ENCODE measurements at places on chromosomes 7 and 10.

DNA sequence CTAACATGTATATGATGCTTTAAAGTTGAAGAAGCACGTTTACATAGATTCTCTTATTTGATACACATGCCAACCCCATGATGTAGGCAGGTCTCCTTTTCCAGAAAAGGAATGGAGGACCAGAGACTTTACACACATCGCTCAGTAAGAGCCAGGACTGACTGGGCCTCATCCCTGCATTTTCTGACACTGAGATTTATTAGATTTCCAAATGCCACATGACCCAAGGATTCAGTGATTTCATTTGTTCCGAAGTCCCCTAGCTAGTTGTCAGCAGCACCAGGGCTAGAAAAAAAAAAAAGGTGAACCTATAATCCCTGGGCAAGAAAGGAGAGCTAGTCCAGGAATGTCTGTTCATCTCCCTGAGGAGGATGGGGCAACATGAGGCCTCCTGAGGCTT lies 143.3 kb upstream of the AGK start:
- no peak for DNase-seq

DNA sequence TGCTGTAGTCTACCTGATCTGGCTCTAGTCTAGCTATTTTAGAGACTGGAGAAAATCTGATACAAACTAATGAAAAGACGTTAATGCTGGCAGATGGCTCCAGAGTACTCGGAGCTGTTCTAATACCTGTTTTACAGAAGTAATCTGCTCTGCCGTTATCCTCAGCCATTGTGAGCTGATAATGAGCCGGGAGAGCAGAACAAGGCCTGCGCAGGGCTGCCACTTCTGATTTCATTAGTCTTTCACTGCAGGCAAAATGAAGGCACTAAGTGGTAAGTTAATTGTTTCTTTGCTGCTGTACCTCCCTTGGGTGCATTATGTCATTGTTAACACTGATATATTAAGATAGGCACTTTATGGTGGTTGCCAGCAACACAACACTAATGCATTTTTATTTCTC lies 456.4 kb upstream of the PFKP start:
- DNase-seq: no peak

- no peak for DNase-seq
Measured at GRCh38 chr7:29611941-29612544, 48.4 kb downstream of the PRR15 start.

- no peak for DNase-seq
Measured at GRCh38 chr7:82713506-82713905, 269.9 kb upstream of the CACNA2D1 start.

DNA sequence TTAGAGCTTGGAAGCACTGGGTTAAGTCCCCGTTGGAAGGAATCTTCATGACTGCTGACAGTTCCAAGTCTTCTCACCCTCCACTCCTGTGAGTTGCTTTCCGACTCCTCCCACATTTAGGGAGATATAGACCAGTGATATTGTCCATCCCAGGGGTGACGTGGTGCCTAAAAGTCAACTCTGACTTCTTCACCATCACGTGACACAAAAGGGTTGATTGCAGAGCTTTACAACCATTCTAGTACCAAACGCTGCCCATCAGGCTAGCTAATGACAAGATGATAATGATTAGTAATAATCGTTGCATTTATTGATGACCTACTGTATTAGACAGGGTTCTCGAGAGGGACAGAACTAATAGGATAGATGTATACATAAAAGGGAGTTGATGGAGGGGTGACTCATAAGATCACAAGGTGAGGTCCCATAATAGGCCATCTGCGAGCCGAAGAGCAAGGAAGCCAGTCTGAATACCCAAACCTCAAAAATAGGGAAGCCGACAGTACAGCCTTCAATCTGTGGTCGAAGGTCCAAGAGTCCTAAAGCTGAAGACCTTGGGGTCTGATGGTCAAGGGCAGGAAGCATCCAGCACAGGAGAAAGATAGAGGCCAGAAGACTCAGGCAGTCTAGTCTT lies 85.3 kb upstream of the CARD11 start:
- DNase-seq: no peak

- no peak for DNase-seq
Measured at GRCh38 chr7:115630049-115630448, 400.5 kb downstream of the TFEC start.

GRCh38 chr7:55374213-55374612 lies 9.1 kb downstream of the LANCL2 start:
- DNase-seq: no peak

GRCh38 chr7:41869596-41869995 lies 166.7 kb upstream of the INHBA start:
- no peak for DNase-seq

GRCh38 chr10:118725886-118726500 lies 28.8 kb downstream of the CACUL1 start:
- no peak for DNase-seq

- no peak for DNase-seq
Measured at GRCh38 chr10:130259380-130259779, 123.2 kb downstream of the GLRX3 start.

DNA sequence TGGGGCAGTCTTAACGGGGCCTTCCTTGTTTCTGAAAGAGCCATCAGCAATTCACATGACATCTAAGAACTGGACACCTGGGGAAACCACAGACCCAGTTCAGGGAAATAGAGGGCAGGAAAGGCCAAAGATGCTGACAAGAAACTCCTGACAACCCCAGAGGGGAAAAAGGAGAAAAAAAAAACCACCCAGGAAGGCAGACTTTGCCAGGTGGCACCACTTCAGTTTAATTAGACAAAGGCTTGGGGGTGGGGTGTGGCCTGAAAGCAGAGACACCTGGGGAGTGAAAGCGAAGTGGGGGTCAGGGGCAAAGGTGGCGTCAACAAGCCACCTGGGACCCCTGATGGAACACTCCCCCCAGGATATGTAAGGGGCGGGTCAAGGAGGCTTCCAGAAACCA lies 53.6 kb downstream of the RAB11FIP2 start:
- DNase-seq: no peak

DNA sequence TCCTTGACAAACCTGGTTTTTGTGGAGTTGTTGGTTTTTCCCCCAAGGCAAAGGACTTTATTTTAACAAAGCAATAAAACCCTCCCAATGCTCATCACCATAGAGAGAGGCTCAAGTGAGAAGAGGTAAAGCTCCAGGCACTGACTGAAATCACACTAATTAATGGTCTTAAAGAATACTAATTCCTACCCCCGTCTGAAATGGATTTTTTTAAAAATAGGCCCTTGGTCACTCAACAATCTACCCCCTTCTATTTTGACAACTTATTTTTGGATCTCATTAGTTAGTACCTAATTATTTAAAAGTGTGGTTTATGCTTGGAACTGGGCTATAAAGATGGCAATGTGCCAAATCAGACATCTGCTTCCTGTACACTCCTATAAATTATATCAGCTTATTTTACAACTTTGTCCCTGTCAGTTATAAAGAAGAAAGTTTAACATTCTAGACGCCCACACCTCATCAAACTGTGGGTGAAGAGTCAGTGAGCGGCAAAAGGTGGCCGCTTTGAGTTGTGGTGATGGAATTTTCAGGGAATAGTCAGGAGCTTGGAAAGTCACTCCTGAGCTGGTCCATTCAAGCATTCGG lies 10.6 kb downstream of the GLI3 start:
- DNase-seq: no peak

GRCh38 chr10:47401874-47402640 lies 18.0 kb upstream of the ZNF488 start:
- no peak for DNase-seq

GRCh38 chr10:3972460-3973301 lies 187.7 kb upstream of the KLF6 start:
- DNase-seq: no peak

- no peak for DNase-seq
Measured at GRCh38 chr7:93407239-93407638, 167.3 kb downstream of the CALCR start.

- no peak for DNase-seq
Measured at GRCh38 chr10:23461557-23461956, 22.7 kb downstream of the OTUD1 start.

- no peak for DNase-seq
Measured at GRCh38 chr7:119046068-119046467, 821.6 kb downstream of the ANKRD7 start.

- DNase-seq: no peak
Measured at GRCh38 chr10:126569513-126570244, 100.8 kb downstream of the C10orf90 start.

- no peak for DNase-seq
Measured at GRCh38 chr7:366161-366803, 76.3 kb downstream of the FOXL3 start.

DNA sequence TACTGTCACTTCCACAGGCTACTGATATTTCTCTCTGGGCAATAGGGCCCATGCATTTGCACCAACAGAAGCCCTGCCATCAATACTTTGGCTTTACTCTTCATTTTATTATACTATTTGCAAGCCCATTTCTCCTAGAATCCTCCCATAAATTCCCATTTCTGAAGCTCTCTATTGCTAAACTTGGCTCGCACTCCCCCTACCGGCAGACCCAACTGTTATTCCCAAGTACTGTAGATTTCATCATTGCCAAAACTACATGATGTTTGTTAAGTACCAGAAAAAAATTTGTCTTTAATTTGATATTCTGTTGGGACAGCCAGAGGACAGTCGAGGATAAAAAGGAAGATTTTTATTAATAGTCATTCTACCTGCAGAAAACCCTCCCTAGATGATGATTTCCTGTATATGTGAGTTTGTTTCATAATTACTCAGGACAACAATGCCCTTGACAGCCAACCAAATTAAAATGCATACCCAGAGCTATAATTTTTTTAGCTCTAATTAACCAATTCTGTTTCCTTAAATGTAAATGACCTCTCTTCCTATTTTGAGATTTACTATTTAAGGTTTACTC lies 298.6 kb downstream of the REEP3 start:
- DNase-seq: peak; percentile 41

DNA sequence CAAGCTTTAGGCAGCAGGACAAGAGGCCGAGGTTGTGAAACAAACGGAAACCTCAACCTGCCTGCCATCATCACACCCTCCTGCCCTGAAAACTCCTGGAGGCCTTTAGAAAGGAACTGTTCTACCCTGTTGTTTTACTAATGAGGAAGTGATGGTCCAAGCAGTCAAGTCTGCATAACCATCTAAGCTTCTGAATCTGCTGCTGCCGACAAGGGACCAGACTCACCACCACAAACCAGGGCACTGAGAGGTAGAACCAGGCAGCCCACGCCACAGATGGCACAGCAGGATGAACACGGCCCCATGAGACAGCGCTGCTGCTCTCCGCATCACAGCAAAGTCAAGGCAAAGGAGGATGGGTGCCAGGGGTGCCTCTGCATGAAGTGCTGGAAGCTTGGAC lies 209.4 kb downstream of the CELF2 start:
- no peak for DNase-seq

DNA sequence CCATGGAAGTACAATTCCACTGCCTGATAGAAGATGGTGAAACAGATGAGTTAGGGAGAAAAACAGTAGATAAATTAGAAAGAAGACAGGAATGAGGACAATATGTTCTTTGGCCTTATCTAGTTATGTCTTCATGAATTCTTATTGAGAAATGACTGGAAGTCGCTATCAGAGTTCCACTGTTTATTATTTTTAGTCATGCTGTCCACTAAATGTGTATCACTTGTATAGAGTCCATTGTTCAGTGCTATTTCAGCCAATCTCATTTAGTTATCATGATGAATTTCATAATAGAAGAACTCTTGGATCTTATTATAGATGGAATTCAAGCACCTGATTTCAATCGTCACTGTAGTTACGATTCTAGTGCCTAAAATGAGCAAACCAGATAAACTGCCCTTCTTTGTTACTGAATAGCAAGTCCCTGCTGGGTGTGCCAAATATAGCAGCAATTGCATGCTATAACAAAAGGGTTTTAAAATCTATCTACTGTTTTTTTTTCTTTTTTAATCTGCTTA lies 177.7 kb upstream of the COL1A2 start:
- DNase-seq: no peak

DNA sequence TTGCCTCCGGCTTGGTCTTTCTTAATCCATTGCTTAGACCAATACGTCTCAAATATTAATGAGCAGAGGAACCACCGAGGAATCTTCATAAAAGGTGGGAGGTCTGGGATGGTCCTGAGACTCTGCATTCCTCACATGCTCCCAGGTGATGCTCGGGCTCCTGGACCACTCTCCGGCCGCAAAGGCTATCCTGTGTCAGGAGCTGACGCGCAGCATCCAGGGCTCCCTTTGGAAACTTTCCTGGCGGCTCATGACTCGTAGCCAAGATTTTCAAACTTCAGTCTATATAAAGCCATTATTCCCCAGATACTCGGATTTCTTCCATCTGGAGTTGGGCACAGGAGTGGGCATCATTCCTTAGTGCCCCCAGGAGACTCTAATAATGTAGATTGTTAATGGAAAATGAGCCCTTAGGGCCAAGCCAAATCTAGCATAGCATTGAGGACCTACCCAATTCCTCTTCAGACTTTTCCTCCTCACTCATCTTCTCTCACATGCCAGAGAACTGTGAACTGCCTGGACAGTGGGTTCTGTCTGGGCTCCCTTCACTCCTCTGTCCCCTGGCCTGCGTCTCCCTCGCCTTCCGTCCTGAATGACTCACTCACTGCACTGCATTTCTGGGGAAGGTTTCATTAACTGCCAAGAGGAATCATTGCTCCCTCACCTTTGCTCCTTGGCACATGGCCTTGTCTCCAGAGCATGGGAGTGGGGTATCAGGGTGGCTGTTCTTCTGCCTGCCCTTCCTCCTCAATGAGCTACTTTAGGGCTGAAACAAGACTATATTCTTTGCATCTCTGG lies 89.3 kb downstream of the MKI67 start:
- DNase-seq: no peak

DNA sequence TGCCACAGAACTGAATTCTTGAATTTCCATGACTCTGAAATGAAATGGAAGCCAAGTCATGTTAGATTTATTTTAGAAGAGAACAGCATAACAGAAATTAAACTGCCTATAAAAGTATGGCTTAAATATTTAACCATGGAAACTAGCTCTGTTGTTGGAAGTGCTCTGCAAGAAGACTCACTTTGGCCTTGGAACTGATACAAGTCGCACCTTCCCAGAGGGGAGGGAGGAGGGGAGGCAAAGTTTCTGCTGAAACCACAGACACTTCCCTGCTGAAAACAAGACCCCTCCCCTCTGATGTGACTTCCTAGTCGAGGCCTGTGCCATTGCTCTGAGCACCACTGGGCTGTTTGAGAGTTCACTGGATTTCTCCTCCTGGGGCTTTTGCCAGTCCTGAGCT lies 72.1 kb downstream of the OR13A1 start:
- DNase-seq: no peak

DNA sequence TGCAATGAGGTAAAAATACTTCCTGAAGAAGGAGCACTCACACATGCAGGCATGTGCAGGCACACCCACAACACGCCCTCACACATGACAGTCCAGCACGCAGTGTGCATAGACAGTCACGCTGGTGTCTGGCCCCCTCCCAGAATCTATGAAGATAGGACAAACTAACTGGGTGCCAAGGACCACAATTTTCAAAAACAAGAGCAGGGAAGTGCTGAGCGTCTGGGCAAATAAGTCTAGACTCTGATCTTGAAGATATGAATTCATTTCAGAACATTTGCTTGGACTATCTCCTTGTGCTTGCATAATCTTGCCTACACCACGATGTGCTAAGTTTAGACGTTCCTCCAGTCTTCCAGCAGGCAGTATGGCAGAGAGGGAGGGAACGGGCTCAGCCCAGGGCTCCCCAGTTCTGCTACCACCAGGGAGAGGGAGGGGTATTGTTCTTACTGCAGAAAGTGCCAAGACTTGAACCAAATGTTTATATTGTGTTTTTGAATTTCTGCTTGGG lies 276.5 kb upstream of the KLF6 start:
- DNase-seq: no peak

Measured in ovary (tissue), 10 donors.